Stimulated activated CD4-positive, alpha-beta T cell treated with anti-CD3 and anti-CD28 coated beads, Interleukin-4, amount 100 ng/mL, for 48 hours (primary cell): ENCODE measurements at places on chromosomes 4 and X.

DNA sequence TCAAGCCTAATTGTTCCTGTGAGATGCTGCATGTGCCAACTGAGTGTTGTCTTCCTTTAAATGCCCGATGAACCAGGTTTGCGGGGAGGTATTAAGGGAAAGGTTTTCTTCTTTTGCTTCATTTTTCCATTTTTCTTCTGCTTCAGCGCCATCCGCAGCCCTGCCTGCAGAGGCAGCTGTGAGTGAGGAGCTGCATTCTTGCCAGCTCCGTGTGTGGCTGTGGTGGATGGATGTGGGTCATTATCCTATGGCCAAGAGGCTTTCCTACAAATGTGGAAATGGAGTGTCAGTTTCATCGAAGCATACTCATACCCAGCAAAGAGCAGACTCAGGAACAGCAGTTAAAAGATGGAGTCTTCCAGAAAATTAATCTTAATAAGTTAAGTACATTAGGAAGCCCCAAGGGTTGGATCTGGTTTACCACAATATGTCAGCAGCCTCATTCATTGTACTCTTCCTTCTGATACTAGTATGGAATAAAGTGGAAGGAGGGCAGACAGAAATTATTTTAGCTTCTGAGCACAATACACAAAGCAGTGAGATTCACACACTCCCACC is 37.6 kb downstream of the TNIP3 start:
- DNase-seq, result no peak

DNA sequence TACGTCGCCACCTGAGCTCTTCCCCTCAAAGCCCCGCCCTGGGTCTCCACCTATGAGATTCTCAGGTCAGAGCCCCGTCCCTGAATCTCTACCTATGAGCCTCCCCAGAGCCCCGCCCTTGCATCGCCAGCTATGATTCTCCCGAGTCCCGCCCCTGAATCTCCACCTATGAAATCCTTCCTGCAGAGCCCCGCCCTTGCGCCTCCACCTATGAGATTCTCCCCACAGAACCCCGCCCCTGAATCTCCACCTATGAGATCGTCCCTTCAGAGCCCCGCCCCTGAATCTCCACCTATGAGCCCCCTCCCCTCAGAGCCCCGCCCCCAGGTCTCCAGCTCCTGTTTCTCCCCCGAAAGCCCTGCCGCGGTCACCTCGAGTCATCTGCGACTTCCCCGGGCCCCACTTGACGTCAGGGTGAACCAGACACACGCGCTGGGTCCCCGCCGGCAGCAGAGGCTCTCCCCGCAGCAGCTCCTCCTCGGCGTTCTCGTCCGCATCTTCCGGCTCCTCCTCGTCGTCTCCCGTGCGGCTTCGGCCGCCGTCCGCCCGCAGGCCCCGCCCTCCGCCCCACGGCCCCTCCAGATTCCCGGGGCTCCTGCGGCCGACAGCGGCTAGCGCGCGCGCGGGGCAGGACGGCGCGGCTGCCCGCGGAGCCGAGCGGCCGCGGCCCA is 393 bp downstream of the GTPBP6 start:
- peak; percentile 98 for DNase-seq

GRCh38 chr4:77036206-77036605 is 39.6 kb downstream of the CCNI start:
- DNase-seq, result no peak

GRCh38 chrX:110745288-110745687 is 50.3 kb downstream of the CHRDL1 start:
- no peak for DNase-seq

- DNase-seq, result no peak
Observed at GRCh38 chr4:84235126-84235944, 263.8 kb downstream of the NKX6-1 start.

DNA sequence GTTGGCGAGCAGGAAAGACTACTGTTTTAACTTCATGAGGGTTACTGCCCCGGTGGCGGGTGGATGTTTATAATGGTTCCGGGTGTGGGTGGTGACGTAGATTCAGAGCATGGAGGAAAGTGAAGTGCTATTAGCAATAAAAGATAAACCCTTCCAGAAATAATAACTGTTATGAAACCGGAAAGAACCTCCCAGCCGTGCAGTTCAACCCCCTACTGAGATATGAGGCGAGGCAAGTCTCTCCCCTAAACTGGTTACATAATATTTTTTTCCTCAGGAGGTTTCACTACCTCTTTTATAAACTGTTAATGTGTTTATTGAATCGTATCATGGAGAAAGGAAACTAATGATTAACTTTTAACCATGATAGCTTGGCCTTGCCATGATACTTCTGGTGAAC is 33.9 kb upstream of the STIM2 start:
- DNase-seq, result no peak

- DNase-seq, result no peak
Observed at GRCh38 chrX:3549411-3549911, 164.0 kb downstream of the PRKX start.

GRCh38 chr4:40150932-40151331 is 45.9 kb upstream of the RHOH start:
- DNase-seq, result no peak

DNA sequence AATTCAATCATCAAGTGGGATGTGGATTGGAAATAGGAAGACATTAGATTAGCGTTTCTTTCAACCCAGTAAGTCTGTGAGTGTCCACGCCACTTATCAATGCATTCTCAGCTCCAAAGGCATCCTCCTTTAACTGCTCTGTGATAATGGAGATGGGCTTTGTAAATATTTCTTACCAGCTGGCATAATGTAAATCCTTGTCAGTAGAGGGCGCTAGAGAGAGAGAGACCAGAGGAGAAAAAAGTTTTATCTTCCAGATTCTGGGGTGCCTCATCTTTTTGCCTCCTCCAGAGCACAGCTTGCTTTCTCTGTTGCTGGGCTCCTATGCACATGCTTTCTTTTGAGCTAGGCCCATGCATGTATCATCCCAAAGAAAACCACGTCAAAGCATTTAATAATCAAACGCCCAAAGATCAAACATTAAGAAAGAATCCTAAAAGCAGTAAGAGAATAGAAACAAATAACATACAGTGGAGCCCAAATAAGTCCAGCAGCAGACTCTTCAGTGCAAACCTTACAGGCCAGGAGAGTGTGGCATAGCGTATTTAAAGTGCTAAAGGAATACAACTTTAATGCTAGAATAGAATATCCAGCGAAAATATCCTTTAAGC is 9.6 kb upstream of the MTMR1 start:
- DNase-seq, result no peak

DNA sequence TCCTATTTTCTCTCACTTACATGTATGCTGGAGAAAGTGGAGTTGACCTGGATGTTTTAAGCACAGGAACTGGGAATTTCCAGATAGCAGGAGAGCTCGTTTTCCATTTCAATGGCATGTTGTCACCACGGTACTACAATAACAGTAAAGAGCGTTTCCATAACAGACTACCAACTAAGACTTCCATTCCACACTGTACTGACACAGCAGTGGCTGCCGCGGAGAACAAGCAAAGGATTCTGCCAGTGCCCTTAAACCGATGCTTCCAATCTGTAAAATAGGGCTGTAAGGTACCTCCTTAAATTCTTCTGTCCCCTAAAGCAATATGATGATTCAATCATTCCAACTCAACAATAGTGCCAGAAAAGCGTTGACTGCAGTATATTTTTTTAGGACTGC is 143.9 kb downstream of the KLHL13 start:
- no peak for DNase-seq

DNA sequence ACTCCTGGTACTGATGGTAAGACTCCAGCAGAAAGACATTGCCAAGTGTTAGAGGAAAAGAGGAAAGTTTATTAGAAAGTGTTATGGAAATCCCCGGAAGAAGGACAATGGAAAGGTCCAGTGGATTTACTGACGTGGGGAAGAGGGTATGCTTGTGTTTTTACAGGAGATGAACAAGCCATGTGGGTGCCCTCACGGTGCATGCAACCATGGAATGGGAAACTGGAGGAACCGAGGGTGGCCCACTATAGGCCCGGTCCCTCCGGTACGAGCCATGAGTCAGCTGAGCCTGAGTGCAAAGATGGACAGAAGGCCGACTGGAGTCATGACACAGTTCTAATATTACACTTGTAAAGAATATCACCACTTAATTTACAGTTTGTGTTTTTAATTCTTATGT is 123.3 kb upstream of the ZCCHC13 start:
- no peak for DNase-seq
